ENCODE measurements at places on chromosomes 7 and 10.

GRCh38 chr10:73366381-73367298 is 8.0 kb upstream of the CFAP70 start:
- no peak for DNase-seq

- no peak for DNase-seq
Observed at GRCh38 chr10:10869592-10869991, 148.1 kb upstream of the CELF2 start.

- DNase-seq, result no peak
Observed at GRCh38 chr7:35522697-35523096, 172.2 kb downstream of the HERPUD2 start.

DNA sequence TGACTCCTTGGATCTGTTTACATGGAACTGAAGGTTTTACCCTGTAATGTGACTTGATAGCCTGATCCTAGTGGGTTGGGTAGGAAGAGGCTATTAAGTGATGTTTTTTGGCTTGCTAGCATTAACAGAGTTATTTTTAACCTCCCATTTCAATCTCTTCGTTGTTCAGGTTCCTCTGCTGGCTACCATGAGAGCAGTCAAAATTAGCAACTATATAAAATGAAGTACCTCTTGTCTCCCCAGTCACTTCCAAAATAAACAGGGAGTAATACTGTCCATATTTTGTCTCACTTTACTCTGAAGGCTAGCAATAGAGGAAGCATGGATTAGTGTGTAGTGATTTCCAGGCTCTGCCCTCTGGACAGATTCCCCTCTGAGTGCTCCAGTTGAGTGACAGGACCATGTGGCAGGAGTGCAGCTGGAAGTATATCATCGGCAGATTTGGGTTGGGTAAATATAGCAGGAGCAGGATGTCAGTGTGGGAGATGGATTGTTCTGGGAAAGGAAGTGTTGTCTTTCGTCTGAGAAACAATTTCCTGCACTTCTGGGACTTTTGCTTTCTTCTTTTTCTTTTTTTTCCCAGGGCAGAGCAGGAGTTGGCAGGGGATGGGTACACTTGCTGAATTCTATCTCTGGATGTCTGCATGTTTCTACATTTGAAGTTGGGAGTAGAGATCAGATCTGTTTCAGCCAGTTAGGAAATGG is 35.2 kb downstream of the GBF1 start:
- no peak for DNase-seq

DNA sequence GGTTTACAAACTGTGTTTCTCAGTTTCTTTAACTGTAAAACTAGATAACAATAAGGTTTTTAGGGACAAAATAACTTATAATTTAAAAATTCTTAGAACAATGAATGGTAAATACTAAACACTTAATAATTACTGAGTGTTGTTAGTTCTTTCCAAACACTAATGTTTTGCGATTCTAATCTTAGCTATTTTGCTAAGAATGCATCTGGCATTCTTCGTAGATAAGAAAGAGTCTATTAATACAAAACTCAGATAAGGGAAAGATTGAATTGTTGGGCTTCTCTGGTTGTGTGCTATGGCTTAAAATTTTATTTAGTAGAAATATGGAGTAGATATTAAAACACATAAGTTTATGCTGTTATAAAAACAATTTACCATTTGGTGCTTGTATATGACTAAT is 45.4 kb downstream of the TMEM229A start:
- DNase-seq, result no peak

- no peak for DNase-seq
Observed at GRCh38 chr7:72753781-72754180, 74.2 kb downstream of the TYW1B start.

All from activated T-cell treated with anti-CD3 and anti-CD28 coated beads for 24 hours (primary cell).